AG04449 (cell line): ENCODE measurements at places on chromosomes 7 and 10.

DNA sequence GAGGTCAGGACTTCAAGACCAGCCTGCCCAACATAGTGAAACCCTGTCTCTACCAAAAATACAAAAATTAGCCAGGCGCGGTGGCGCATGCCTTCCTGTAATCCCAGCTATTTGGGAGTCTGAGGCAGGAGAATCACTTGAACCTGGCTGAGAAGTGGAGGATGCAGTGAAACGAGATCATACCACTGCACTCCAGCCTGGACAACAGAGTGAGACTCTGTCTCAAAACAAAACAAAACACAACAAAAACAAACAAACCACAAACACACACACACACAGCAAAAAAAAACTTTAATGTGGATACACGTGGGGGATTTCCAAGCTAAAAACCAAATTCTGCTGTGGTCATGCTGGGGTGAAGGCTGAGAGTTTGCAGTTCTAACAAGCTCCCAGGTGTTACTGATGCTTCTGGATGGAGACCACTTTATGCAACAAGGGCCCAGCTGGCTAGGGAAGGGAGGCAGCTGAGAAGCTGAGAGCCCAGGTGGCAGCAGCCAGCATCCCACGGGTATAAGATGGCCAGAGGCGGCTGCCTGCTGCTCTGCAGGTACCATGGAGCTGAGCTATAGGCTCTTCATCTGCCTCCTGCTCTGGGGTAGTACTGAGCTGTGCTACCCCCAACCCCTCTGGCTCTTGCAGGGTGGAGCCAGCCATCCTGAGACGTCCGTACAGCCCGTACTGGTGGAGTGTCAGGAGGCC, at the start of gene ZP3:
Gene ZP3, plus strand, starts transcription at position 538 of the 699 bp plus-strand sequence. Its CDS starts 15 bp downstream, at position 553.
- no peak for DNase-seq

GRCh38 chr7:151060113-151060415, 675 bp downstream of the SLC4A2 start:
- DNase-seq: no peak

- no peak for DNase-seq
Observed at GRCh38 chr7:151274936-151275812, 26.7 kb upstream of the SMARCD3 start.

DNA sequence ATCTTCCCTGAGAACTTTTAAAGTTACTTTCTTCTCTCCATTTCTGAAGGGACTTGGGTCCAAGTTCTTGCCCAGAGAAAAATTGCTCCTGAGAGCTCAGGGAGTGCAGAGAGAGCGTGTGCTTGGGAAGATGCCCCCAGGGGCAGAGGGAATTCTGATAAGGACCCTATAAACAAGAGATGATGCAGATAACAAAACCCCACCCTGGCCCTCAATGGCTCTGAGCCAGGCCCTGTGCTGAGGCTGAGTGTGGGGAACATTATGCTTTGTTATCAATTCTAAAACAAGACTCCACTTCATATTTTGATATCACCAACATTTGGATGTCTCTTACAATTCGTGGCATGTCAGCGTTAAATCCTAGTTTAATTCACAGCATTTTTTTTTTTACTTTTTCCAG, 34.4 kb upstream of the HABP2 start:
- no peak for DNase-seq

- DNase-seq: no peak
Observed at GRCh38 chr10:132826524-132827422, 40.8 kb upstream of the NKX6-2 start.
